ENCODE measurements at places on chromosomes 11 and 22. TPM values are rescaled to one million over a fixed set of nuclear protein-coding genes. Genes with fewer than 3 reads are reported as not detected.

DNA sequence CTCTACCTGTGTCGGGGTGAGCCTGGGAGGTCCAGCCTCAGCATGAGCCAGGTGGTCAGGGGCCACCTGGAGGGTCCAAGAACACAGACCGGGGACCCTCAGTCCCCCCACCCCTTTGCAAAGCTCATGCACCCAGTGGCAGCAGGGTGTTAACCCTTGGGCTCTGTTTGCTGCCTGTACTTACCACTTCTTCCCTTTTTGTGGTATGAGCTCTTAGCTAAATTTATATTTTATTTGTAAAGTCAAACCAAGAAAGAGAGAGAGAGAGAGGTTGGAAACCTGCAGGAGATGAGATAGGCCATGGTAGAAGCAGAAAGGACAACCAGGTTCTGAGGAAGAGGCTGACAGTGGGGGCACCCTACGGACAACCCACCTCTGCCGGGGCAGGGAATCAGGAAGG is 29.9 kb downstream of the IL10RA start:
- no peak for DNase-seq
- no peaks in the 10 kb centered on the region for H3K4me1 ChIP-seq
- no peak overlapping the region for H3K27ac ChIP-seq

- DNase-seq: peak; percentile 58
- H3K27me3 ChIP-seq: no peaks in the 10 kb centered on the region
- H3K27ac ChIP-seq: no peak overlapping the region
Observed at GRCh38 chr11:2943711-2944118, 14.5 kb upstream of the PHLDA2 start.

- H3K4me1 ChIP-seq: no peaks in the 10 kb centered on the region
- H3K36me3 ChIP-seq: no peaks in the 10 kb centered on the region
Observed at GRCh38 chr11:92885600-92885999, 83.9 kb upstream of the MTNR1B start.

The OR5P2 gene
- not detected for total RNA-seq

DNA sequence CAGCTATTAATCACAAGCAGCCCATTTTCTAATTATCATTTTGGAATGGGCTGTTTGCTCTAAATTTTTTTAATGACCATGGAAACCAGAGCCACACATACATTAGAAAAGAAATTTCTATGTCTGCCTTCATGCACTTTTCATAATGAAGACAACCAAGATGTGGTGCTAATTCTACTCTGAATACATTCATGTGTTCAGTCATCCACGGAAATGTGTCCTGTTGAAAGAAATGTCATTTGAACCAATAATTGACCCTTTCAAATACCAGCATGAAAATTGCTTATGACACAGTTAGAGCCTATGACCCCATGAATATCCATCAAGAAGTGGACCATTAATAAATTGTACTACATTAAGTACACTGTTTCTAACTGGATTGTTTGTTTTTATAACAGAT is 99.7 kb upstream of the KCNA4 start:
- no peaks in the 10 kb centered on the region for H3K36me3 ChIP-seq
- H3K27ac ChIP-seq: no peak overlapping the region
- H3K4me1 ChIP-seq: no peaks in the 10 kb centered on the region
- no peak overlapping the region for H3K4me3 ChIP-seq
- H3K27me3 ChIP-seq: no peaks in the 10 kb centered on the region
- no peak for DNase-seq

DNA sequence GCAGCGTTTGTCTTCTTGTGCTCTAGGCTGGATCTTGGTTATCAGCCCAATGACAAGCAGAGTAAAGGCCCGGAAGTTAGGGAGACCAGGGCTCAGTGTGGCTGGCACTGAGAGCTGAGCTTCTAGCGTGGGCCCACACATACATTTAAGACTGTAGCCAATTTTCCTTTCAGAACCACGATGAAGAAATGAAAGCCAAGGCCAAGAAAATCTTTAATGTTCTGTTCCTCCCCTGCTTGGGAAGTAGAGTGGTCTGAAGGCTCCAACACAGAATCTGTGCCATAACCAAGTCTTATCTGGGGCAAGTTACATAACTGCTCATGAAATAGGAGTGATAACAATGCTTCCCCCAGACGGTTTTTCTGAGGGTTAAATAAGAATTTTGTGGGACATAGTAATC is 4.7 kb upstream of the ST3GAL4 start:
- H3K27me3 ChIP-seq: no peaks in the 10 kb centered on the region

- DNase-seq: no peak
- H3K27ac ChIP-seq: no peak overlapping the region
- peaks cover 7% of the 10 kb centered on the region for H3K36me3 ChIP-seq
- H3K4me1 ChIP-seq: no peaks in the 10 kb centered on the region
- no peaks in the 10 kb centered on the region for H3K27me3 ChIP-seq
- no peak overlapping the region for H3K4me3 ChIP-seq
Observed at GRCh38 chr22:33599596-33599995, 320.7 kb downstream of the LARGE1 start.

Measured in psoas muscle (tissue), 8 donors.